ENCODE measurements at places on chromosomes 7 and 10.

DNA sequence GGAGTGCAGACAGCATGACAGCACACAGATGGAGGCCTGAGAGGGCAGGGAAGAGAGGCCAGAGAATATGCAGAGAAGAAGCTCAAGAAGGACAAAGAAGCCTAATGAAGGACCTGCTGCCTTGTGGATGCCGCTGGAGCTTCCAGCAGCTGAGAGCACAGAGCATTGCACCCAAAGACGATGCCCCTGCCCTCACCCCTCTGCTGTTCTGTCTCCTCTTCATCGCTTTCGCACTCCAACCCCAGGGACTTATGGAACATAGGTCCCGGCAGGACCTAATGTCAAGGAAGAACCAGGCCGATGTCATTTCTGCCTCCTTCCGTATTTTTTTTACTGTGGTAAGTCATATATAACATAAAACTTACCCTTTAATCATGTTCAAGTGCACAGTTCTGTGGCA, 12.3 kb upstream of the INSIG1 start:
- DNase-seq, result no peak

DNA sequence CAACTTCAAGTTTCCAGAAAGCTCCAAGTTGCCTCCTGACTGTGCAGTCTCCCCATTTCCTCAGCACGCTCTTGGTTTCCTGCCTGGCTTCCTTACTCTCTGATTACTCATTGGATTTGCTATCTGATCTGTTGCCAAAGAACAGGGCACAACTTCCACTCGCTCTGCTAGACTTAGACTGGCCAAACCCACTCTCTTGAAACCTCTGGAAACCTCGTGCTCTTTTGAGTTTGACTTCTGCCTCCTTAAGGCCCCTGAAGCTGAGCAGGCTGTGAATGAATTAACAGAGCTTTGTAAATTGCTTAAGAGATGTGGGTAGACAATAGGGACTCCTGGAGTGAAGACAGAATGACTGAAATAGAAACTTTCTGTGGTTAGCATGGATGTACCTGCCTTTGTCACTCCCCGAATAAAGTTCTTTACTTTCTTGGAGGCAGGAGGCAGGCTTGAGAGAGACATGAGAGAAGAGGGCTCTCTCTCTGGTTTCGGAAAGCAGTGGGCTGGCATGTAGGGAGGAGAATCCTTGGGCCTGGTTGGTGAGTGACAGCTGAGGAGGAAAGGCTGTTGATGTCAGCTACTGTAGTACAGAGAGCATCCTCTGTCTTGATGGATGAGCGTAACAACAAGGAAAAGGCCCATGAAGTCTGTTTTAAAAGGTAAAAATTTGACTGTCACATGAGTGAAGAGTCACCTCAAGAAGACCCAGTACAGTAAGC, 70.8 kb downstream of the CHN2 start:
- no peak for DNase-seq

- DNase-seq, result no peak
These were observed 24.3 kb upstream of the MKI67 start for GRCh38 chr10:128150561-128150960.

GRCh38 chr10:130808243-130808642, 503.3 kb downstream of the TCERG1L start:
- no peak for DNase-seq

DNA sequence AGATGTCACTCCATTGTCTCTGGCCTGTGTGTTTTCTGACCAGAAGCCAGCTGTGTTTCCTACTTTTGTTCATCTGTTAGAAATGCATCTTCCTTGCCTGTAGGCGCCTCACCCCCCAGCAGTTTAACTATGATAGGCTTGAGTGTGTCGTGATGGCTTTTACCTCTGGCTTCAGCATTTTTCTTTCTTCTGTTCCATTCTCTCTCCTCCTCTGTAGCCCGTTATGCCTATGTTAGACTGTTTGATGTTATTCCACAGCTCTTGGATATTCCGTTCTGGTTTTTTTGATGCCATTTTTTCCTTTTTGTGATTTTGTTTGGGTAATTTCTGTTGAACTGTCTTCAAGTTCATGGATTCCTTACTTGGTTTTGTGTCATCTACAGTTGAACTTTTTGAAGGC, 17.9 kb downstream of the MMP21 start:
- no peak for DNase-seq

GRCh38 chr7:17274551-17275245, 23.8 kb upstream of the AHR start:
- no peak for DNase-seq

DNA sequence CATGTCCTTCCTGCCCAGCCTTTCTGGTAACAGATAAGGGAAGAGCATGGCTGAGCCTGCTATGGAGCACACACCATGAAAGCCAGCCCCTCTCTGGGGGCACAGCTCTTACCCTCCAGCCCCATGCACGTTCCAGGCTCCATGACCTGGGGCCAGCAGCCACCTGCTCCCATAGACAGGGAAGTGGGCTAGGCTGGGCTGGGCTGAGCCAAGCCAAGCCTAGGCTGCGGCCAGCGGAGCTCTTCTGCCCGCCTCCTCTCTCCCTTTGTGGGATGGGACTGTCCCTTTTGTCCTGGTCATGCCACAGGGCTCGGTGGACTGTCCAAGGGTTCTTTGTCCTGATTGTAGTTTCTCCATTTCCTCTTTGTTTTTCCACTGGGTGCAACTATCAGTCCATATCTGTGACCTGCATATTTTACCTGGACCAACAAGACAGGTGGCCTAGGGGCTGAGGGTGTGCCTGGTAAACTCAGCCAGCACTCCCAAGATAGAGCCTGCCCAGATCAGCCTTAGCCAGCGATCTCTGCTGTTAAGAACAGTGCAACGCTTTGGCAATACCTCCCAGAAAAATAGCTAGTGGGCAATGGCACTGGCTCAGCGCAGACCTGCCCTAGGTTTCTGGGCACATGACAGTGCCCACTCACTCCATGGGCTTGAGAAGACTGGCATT, 97.2 kb upstream of the BTBD16 start:
- DNase-seq, result no peak

- DNase-seq, result no peak
These were observed 655.0 kb upstream of the ADARB2 start for GRCh38 chr10:2392145-2392812.

DNA sequence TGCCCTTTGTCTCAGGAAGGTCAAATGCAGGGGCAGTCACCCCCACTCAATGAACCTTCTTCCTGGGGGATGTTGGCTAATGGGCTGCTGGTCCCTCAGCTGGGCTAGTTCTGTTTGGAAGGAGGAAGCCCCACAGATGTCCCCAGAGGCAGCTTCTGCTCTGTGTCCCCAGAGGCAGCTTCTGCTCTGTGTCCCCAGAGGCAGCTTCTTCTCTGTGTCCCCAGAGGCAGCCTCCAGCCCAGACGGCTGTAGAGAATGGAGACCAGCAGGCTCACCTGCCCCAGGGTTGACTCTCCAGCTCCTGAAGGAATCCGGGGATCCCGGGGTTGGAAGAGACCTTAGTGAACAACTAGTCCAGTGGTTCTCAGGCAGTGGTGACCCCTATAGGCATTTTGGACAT, 62.5 kb upstream of the LEP start:
- DNase-seq, result no peak

DNA sequence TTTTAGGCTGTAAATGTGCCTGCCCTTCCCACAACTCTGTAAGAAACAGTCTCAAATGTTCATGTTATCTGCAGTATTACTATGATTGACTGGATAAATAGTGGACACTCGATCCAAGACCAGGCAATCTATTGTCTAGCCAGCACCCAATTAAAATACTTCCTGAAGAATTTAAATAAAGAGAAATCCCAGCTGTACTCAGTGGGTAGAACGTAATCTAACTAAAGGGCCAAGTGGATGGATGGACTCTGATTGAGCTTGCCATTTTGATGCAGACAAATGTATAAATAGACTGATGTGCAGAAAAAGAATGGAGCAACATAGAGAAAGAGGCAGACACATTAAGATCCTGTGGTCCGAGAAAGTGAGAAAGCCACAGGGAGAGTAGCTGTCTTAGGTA, 158.0 kb downstream of the IPMK start:
- no peak for DNase-seq
